ENCODE measurements at places on chromosomes 4 and X.

DNA sequence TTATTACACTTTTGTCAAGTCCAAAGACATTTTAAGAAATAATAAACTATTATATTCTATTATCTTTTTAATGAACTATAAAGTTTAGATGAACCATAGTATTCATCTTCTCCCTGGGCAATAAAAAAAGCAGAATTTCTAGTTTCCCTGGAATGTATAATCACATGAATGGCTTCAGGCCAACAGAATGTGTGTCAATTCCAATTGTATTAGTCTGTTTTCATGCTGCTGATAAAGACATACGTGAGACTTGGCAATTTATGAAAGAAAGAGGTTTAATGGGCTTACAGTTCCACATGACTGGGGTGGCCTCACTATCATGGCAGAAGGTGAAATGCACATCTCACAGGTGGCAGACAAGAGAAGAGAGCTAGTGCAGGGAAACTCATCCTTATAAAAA, 70.7 kb upstream of the ANXA10 start:
- DNase-seq, result no peak

- no peak for DNase-seq
Measured at GRCh38 chr4:113981591-113981990, 2.1 kb upstream of the ARSJ start.

GRCh38 chr4:180333162-180333561, 1910.0 kb upstream of the TENM3 start:
- no peak for DNase-seq

GRCh38 chrX:128961290-128961689, 562.0 kb downstream of the SMARCA1 start:
- no peak for DNase-seq

- DNase-seq, result no peak
Measured at GRCh38 chrX:153909024-153909979, 4.8 kb downstream of the AVPR2 start.

- DNase-seq, result peak; percentile 76
Measured at GRCh38 chrX:103628386-103629317, at the start of gene TCEAL1. Gene TCEAL1, plus strand, starts transcription at chrX:103628975. Its CDS starts 942 bp downstream, at chrX:103629917.

GRCh38 chr4:79319975-79320374, 5.9 kb downstream of the NAA11 start:
- no peak for DNase-seq

GRCh38 chrX:149274516-149275105, 230.5 kb downstream of the IDS start:
- no peak for DNase-seq

Data from SW480 (cell line).